ENCODE measurements at places on chromosomes 6 and 20.

- no peak for DNase-seq
Observed at GRCh38 chr6:102229271-102229670, 835.8 kb downstream of the GRIK2 start.

DNA sequence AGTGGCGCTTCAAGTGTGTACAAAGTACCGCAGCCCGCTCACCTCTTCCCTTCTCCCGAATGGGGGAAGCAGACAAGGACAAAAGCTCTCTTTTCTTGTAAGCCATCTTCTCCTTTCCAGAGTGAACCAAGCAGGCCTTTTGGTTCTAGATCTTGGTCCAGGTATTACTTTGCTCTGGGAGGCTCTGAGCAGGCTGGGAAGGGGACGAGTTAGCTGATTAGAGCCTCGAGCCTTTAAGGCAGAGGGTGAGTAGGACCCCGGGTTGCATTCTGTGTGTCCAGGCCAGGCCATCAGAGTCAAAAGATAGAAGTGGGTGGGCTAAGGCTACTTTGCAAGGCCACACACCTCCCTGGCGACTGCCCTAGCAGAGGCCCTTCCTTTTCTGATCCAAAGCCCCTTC lies 57.6 kb downstream of the GTF2H5 start:
- no peak for DNase-seq

DNA sequence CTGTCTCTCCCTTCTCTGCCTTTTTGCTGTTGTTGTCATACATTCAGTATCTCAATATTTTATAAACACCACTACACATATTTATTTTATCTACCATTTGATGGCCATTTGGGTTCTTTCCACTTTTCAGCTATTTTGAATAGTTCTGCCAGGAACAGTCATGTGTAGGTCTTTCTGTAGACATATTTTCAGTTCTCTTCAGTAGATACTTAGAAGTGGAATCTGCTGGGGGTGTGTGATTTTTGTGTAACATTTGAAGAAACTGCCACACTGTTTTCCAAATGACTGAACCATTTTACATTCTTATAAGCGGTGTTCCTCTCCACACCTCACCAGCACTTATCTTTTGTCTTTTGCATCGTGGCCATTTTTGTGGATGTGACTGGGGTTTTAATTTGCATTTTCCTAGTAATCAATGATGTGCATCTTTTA lies 197.7 kb downstream of the ARID1B start:
- no peak for DNase-seq

DNA sequence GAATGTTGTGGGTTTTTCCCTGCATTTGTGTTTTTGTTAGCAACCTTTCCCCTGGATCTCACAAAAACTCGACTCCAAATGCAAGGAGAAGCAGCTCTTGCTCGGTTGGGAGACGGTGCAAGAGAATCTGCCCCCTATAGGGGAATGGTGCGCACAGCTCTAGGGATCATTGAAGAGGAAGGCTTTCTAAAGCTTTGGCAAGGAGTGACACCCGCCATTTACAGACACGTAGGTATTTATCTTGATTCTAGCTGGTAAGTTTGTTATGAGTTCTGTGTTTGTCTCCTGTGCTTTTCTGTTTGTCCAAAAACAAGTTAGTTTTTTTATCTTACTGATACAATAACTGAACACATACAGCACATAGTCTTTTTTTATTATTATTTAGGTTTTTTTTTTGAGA lies 3.0 kb downstream of the SLC25A27 start:
- DNase-seq = no peak

DNA sequence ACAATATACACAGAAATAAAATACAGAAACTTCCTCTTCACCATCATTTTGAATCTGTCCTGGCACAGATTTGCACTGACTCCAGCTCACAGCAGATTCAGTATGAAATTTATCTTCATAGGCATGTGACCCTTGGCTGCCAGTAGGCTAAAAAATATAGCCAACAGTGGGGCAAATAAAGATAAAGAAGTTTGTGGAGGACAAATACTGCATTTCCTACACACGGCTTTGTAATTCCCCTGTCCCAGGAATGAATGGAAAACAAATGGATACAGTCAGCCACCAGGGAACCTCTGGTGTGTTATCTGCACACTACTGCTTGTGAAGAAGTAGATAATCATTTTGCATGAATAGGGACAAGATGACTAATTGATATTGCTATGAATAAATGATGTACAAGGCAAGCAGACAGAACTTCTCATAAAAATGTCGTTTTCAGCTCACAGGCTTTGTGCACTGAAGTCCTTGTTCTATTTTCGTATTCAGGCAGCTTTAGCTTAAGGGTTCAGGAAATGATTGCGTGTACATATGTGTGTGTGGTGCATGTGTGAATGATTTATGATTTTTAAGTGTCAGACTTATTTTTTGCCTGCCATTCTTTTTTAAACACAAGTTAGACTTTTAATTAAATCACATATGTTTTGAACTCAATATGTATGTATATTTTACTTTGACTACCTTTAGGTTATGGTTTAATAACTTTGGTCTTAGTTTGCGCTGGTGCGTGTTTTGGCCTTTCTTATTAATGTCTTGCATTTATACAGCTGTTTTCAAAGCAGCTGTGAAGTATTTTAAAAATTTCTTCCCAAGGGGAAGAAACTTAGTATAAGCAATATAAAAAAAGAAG lies 543.8 kb upstream of the JAG1 start:
- DNase-seq = no peak

GRCh38 chr6:34096814-34097213 lies 49.1 kb downstream of the GRM4 start:
- DNase-seq = no peak

- no peak for DNase-seq
Observed at GRCh38 chr6:46262928-46263706, 92.3 kb upstream of the ENPP5 start.

DNA sequence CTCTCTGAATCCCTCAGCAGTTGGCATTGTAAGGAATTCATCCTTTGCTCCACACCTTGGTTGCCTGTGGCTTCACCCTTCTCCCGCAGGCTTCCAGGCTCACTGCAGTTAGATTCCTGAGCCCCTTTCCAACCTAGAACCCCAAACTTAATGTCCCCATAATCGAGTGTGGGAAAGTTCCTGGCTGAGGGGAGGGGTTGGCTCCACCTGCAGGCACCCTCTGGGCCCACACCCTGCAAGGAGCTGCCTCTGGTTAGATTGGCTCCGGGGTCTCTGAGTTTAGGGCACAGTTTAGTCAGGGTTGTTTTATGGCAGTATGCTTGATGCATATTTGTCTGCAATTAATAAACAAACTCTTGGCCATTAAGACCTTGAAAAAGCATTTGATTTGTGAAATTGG lies 63.4 kb downstream of the MTHFD1L start:
- no peak for DNase-seq

DNA sequence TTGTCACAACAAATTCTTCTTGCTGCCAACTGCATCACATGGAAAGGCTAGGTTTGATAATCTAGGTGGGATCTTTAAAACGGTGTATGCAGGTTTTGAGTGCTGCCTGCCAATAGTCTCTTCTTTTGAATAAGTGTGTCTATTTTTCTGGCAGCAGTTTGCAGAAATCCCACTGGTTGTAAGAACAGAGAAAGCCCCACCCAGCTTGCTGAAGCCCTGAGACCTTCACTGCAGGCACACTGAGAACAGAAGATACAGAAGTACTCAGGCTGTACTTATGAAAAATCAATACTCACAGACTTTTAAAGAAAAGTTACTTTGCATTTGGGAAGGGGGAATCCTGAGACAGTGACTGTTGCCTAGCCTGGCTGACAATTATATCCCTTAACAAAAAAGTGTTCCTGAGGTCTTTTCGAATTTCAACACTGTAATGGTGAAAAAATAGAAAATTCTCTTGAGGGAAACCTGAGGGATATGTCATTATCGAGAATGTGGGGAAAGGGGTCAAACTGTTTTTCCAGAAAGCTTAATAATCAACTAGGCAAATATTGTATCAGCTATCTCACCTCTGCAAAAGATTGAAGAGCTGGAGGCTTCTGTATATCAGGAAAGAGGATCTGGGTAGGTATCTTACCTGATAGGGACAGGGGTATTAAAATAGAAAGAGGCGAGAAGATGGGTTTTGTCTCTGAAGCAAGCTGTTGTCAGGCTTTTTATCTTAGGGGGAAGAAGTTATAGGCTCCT lies 199.9 kb downstream of the LRFN2 start:
- DNase-seq = no peak

DNA sequence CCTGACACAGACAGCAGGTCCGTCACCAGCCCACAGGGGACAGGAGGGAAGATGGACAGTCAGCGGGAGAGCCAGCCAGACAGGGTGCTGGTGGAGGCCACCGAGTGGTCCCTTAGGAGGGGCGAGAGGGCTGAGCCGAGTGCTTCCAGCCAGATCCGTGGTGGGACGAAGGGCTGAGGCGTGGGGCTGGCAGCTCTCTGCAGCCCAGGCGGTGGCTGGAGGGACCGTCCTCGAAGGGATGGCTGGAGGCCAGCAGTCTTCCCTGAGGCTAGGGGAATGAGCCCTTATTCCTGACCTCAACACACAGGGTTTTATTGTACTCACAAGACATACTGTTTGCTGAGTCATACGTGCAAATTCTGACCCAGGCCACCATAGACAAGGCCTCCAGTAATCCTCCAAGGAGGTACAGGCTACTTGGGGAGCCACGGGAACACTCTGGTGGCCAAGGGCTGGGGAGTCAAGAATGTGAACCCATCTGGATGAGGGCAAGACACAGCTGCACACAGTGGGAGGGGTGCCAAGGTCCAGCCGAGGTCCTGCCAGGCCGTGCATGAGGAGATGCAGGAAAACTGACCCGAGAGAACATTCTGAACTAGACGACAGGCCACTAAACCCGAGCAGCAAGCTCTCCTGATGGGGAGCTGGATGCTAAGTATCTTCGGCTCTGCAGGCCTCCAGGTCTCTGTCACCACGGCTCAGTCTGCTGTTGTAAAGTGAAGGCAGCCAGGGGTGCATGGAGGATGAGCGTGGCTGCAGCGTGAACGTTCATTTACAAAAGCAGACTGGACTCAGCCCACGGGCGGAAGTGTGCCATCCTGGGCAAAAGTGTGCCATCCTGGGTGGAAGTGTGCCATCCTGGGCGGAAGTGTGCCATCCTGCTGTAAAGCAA lies 242.5 kb downstream of the TTLL2 start:
- DNase-seq = no peak

All from stimulated activated CD8-positive, alpha-beta memory T cell treated with anti-CD3 and anti-CD28 coated beads, Interleukin-12 subunit alpha, Interleukin-12 subunit beta, amount 100 ng/mL, for 4 hours (primary cell).